Stimulated activated CD4-positive, alpha-beta T cell treated with anti-CD3 and anti-CD28 coated beads, Interleukin-4, amount 100 ng/mL, for 48 hours (primary cell): ENCODE measurements at places on chromosomes 12 and 14.

GRCh38 chr12:109540526-109541412 lies 32.5 kb downstream of the MMAB start:
- DNase-seq, result no peak

DNA sequence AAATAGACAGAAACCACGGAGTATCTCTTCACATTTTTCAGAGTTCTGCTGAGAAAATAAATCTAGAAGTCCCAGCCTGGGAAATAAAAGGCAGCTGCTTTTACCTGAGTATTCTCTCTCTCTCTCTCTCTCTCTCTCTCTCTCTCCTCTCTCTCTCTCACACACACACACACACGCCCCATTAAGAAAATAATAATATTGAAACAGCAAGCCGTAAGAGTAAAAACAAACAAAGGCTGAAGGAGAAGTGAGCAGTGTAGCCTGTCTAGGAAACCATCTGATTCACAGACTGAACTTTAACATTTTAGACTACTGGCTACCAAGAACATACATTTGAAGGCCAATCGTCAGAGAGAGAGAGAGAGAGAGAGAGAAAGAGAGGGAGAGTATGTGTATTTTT lies 8.4 kb downstream of the PTHLH start:
- DNase-seq, result no peak

DNA sequence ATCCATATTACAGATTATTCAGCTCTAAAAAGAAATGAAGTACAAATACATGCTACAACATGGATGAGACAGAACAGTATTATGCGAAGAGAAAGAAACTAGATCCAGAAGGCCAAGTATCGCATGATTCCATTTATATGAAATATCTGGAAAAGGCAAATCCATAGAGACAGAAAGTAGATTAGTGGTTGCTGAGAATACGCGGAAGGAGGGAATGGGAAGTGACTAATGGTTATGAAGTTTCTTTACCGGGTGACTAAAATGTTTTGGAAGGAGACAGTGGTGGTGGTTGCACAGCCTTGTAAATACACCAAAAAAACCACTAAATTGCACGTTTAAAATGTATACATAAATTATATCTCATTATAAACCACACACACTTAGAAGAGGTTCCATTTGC lies 12.5 kb downstream of the PRDM4 start:
- DNase-seq, result no peak

GRCh38 chr12:114767906-114768722 lies 84.1 kb upstream of the TBX3 start:
- DNase-seq, result no peak

DNA sequence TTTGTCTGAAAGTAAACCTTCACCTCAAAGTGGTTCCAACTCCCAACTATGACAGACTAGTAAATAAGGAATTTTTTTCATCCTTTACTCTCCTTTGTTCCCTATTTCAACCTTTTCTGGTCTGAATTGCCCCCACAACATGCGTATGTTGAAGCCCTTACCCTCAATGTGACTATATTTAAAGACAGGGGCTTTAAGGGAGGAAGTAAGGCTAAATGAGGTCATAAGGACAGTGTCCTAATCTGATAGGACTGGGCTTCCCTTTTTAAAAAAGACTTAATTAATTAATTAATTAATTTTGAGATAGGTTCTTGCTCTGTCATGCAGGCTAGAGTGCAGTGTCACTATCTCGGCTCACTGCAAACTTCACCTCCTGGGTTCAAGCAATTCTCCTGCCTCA lies 86.3 kb downstream of the VCPKMT start:
- no peak for DNase-seq

- DNase-seq, result no peak
Measured at GRCh38 chr12:86513226-86513625, 257.0 kb upstream of the MGAT4C start.

- no peak for DNase-seq
Measured at GRCh38 chr12:87163122-87163521, 866.1 kb downstream of the C12orf50 start.

GRCh38 chr12:45204757-45205156 lies 11.1 kb upstream of the ANO6 start:
- no peak for DNase-seq

DNA sequence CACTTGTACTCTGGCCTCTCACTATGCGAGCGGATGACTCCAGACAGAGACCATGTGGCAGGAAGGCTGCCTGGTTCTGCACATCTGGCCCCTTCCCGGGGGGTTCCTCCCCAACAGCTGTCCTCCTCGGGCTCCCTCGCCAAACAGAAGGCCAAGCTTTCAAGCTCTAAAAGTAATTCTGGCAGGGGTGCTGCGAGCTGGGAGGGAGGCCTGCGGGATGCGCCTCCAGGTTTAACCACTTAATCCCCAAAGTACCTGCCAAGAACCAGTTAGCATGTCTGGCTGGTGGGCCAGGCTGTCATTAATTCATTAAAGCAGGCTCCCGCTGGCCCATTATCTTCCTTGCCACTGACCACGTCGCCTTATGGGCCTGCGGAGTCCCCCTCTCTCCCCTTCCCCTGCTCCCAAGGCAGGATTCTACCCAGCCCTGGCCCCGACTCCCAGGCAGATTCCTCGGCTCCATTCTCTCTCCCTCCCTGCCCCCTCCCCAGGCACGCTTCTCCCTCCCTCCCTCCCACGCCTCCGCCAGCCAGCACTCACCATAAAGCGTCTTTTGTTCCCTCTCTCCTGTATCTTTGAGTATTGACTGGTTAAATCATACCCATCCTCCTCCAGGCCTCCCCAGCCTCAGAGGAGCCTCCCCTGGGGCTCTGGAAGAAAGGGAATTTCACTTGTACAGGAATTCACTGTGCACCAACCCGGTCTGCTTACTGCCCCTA lies 4.9 kb downstream of the HRK start:
- DNase-seq, result no peak

DNA sequence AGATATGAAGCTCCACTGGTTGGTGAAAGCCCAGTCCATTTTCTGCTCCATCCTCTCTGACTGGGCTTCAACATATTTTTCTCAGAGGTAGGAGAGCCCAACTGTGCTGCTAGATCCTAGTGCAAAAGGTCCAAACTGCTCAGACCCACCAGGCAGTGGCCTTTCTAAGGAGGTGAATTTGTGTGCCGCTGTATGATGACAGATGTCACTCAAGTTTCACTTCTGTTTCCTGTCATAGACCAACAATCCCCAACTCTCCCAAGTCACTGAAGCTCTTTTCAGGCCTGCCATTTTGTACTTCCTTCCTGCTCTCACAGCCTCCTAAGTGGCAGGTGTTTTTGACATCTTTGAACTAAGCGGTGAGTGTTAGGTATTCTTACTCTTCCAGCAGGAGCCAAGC lies 16.4 kb upstream of the RNASE4 start:
- no peak for DNase-seq

DNA sequence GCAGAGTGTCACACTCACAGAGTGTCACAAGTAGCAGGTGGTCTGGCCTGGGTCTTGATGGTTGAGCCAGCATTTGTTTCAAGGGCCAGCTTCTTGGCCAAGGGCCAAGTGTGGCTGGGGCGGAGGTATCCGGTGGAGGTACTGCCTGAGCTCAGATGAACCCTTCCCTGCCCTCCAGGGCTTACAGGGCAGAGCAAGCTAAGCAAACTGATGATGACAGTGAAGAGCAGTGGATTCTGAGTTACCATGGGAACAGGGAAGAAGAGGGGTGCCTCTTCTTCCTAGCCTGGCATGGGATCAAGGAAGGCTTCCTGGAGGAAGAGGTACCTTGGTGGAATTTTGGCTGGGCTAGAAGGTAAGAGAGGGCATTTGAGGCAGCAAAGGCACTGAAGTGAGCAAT lies 35.7 kb downstream of the MVK start:
- DNase-seq, result no peak

- DNase-seq, result peak; percentile 30
Measured at GRCh38 chr14:77023001-77023996, 5.2 kb downstream of the IRF2BPL start.

DNA sequence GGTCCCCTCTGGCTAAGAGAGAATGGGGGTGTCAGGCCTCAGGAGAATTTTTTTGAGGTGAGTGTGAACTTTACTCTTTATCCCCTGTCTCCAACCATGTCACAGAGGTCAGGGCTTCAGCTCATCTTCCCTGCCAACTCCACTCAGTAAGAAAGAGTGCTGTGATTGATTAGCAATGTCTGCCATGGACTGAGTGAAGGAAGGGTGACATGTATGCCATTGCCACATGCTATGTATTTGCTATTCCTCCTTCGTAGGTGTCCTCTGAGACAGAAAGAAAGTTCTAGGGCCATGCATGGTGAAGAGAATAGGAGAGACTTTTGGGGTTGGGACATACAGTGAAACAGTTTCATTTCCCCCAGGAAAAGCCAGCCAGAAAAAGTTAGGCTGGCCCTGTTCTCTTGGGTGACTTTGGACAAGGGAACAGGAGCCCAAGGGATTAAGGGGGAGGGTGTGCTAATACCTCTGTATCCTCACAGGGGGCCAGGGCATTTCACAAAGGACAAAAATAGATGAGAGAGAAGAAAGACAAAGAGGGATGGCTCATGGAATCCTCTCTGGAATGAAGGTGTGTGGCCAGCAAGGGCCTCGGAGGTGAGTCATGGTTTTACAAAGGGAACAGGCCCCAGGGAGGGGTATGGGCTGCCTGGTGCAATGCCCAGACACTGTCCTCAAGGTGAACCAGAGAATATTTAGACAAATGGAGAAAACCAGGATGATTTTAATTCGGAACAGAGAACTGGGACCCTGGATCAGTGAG lies 13.9 kb upstream of the MYL2 start:
- no peak for DNase-seq

DNA sequence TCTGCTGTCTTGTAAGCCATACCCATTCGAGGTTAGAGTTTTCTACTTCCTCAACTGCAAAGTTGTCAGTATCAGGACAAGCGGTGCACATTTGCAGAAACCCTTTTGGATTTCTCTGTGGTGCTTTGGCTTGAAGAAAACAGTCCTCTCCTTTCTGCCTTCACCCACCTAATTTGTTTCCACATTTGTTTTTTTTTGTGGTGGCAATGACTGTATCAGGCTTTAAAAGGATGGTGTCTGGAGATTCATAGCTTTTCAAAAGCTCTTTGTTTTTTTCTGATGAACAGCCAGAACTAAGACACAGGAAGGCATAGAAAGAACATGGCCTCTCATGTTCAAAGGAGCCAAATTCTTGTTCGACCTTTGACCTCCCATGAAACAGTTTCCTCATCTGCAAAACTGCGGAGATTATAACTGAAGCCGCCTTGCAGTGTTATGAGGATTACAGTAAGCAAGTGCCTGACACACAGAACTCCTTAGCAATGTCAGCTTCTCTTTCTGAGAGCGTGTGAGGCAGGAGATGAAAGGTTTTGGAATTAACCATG lies 270.6 kb upstream of the TBX3 start:
- no peak for DNase-seq

GRCh38 chr14:76330411-76331327 lies 45.3 kb upstream of the ESRRB start:
- no peak for DNase-seq

DNA sequence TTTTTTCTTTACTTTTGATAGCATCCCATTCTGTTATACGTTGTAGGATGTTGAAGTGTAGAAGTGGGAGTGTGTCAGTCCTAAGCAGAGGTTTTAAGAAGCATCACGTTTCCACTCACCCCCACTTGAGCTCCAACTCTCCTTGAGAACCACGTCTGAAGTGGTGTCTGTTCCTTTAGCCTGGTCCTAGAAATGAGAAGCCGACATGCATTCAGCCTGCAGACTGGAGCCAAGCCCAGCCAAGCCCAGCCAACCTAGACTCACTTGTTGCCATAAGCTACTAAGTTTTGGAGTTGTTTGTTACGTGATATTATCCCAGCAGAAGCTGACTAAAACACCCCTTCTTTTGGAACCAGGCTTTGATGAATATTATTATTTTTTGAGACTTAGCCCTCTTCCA lies 4.4 kb upstream of the ELK3 start:
- no peak for DNase-seq

DNA sequence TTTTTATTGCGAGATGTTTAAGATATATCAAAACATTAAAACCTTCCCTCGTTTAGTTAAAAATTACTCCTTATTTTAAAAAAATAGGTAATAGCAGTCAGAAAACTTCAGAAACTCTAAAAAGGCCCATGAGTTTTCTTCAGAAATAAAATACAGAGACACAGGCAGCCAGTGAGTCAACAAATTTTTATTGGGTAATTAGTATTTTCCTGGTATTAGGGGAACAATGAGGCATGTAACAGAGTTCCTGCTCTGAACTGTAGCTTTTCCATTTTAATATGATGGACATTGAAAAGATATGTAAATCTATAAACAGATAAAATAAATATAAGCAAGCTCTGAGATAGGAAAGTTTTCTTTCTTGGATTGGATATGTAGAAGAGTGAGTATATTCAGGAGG lies 399 bp upstream of the ZNF705A start:
- DNase-seq, result no peak

DNA sequence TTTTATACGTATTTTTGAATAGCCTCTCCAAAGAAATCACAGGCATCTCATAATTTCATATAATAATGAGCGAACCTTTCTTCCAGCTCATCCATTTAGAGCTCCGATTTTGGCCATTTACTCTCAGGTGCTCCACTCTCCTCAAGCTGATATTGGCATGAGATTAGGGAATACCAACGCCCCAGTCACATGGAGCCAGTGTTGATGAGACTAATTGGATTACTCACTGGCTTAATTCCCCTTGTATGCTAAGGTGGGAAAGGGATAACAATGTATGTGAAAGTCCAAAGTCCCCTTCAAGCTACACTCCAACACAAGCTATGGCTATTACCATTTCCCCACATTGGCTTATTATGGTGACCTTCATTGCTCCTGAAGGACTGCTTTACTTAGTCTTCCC lies 76.6 kb upstream of the NAV3 start:
- no peak for DNase-seq

GRCh38 chr12:68210875-68211274 lies 14.7 kb downstream of the IL26 start:
- no peak for DNase-seq

GRCh38 chr14:102316338-102316742 lies 3.2 kb upstream of the ZNF839 start:
- DNase-seq, result no peak
